Right renal cortex interstitium (tissue), 3 donors: ENCODE measurements at places on chromosomes 7 and 10. TPM values are rescaled to one million over a fixed set of nuclear protein-coding genes. Genes with fewer than 3 reads are reported as not detected.

GRCh38 chr7:53001221-53001620 lies 34.2 kb upstream of the POM121L12 start:
- DNase-seq, result no peak

- DNase-seq, result no peak
These were observed 127.2 kb downstream of the CELF2 start for GRCh38 chr10:11144626-11145494.

DNA sequence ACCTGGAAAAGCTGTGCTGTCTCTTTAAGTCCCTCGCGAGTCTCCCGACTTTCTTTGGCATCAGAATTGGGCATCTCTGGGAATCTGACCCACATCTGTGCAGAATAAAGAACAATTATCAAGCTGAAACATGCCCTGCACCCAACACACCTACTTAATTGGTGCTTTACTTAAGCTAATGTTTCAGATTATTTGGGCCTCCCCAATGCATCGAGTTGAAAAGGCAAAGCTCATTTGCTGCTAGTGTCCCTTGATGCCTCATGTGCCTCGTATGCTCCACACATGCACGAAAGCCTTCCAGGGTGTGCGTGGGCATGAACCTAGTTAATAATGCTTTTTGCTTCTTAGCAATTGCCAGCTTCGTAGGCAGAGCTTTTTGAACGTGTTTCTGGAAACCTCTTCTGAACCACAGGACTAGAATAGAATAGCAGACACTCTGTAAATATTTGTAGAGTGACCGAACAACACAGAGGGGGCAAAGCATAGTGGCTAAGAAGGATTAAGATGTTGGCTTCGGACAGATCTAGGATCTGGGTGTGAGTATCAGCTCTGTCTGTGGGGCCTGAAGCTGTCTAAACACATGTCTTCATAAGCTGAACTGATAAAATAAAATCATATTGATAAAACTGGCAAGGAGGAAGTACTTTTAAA lies 26.7 kb upstream of the FGFR2 start:
- no peak for DNase-seq

- DNase-seq, result no peak
These were observed 7.6 kb upstream of the LARP4B start for GRCh38 chr10:938941-939678.

- DNase-seq, result no peak
These were observed 207.1 kb upstream of the RHOBTB1 start for GRCh38 chr10:61151059-61151458.

DNA sequence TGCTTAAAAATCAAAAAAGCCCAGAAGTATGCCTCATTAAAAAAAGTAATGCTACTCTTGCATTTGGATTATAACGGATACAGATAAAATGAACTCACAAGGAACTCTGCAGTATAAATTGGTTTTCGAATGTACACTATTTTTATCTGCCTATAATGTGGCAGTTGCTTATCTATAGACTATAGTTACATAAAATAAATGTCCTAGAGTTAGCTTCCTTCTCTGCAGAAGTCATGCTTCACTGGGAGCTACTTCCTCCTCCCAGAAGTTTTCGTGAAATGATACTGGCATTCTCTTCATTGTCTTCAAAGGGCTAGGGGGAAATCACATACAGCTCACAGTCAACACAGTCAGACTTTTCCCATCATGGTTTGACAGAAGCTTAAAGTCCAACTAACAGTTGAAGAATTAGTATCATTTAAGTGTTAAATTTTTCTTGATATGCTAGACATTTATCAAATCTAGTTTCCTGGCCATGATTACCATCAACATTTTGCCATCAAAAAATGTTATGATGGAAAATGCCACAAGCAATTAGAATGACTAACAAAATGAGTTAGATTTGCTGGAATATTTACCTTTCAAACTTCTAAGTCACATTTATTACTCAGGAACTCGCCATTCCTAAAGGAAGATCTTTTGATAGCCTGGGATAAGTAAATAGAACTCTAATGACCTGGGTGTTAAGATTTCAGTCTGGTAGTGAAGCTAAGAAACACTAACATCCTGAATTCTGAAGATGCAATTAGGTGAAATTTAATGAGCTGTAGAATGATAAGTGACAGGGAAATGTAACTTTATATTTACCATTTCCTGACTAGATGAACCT lies 87.3 kb upstream of the TRIL start:
- no peak for DNase-seq

DNA sequence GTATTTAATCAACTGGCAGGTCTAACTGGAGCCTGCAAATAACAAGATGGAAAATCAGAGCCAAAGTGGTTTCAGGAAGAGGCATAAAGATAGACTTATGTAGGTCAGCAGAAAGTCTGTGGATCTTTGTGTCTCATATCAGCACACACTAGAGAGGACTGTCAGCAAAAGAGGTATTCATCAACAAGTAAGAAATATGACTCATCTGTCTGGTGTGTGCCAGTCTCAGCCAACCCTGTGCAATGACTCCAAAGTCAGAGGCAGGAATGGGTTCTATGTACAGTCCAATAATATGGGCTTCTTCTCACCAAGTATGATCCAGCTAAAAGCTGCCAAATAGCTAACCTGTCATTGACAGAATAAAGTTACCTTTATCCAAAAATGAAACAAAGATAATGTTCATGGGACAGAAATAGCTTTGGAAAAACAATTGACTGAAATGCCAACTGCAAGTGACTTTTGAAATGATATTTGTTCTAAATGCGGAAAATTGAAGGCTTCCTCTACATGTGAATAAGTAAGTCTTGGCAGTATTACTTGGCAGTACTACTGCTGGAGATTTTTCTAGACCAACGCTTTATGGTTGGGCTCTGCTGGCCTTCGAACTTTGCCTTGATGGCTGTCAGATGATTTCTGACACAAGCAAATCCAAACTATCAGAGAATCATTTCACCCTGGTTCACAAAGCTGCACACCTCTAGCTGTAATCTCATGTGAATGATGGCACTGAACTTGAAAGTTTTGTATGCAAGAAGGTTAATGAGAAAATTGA lies 272.3 kb upstream of the SEMA3C start:
- DNase-seq, result no peak

Gene UCMA
- not detected for polyA plus RNA-seq

Gene LRMDA
- polyA plus RNA-seq, result 21.2 TPM

Gene SYT15
- 5.7 TPM for polyA plus RNA-seq

Gene MEOX2
- 3.1 TPM for polyA plus RNA-seq

Gene GBX1
- not detected for polyA plus RNA-seq

Gene COBL
- polyA plus RNA-seq, result 23.3 TPM

Gene PDE6C
- polyA plus RNA-seq, result 0.40 TPM

Gene MGAM2
- polyA plus RNA-seq, result 0.37 TPM
